ENCODE measurements at places on chromosomes 13 and 19.

DNA sequence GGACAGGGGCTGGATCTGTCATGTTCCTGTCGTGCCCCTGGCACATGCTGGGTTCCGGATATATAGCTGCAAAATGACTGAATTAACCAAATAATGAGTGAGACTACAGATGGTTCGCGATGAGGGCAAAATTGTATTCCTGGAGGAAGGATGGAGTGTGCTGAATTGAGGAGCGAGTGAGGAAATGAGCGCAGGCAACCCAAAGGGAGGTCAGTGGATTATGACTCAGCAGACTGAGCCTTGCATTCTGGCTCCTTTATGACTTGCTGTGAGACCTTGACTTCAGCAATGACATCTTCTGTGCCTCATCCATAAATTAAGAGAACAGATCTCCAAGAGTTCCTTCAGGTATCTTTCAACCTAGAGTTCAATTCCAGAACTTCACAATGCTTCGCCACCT is 115.0 kb upstream of the CLDN10 start:
- no peak for DNase-seq

DNA sequence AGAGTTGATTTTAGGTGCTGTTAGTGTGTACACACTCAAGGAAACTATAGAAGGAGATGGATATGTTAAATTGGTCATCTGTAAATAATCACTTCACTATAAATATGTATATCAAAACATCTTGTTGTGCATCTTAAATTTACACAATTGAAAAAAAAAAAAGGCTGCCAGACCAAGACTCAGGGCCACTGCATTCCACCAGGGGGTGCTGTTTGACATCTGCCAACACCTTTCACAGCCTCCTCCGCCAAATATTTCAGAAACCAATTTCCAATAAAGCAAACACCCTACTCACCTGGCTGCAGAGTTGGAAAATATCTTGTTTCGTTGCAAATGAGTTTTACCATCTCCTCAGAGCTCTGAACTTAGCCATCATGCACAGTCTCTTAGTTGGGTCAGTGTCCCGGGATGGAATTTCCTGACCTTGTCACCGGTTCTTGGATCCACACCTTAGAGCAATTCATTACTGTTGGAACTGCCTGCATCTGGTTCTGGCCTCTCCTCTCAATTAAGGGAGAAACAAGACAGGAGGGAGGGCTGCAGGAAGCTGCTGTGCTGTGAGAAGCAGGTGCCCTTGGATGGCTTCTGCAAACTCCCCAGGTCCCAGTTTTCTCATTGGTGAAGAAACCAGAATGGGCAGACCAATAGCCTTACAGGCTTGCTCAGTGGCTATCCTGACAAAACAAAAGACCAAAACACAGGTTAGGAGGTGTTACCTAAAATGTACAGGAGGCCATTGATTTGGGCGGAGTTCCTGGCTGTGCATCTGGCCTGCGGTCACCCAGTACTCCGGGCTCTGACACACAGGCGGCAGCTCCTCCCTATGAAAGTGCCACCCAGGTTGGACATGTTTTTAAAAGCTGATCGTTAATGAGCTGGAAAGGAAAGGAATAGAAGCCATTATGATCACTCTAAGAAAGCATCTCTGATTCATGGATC is 746.6 kb downstream of the UQCRFS1 start:
- peak; percentile 40 for DNase-seq

DNA sequence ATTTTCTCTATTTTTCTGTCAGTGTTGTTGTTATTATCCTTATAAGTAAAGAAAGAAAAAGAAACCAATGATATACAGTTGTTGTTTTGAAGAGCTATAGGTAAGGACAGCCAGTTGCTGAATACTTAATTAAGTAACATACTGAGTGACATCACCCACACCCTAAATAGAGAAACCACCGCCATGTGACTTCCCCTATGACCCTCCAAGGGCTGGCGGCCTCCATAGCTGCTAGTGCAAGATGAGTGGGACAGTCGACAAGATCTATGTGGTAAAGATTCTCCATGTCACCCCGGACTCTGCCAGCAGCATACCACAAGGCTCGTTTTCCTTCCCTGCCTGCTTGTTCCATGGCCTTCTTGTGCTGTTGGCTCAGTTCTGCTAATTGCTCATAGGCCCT is 221.1 kb downstream of the DNAJC15 start:
- DNase-seq, result no peak

- no peak for DNase-seq
Observed at GRCh38 chr13:97388373-97388772, 45.6 kb upstream of the RAP2A start.

DNA sequence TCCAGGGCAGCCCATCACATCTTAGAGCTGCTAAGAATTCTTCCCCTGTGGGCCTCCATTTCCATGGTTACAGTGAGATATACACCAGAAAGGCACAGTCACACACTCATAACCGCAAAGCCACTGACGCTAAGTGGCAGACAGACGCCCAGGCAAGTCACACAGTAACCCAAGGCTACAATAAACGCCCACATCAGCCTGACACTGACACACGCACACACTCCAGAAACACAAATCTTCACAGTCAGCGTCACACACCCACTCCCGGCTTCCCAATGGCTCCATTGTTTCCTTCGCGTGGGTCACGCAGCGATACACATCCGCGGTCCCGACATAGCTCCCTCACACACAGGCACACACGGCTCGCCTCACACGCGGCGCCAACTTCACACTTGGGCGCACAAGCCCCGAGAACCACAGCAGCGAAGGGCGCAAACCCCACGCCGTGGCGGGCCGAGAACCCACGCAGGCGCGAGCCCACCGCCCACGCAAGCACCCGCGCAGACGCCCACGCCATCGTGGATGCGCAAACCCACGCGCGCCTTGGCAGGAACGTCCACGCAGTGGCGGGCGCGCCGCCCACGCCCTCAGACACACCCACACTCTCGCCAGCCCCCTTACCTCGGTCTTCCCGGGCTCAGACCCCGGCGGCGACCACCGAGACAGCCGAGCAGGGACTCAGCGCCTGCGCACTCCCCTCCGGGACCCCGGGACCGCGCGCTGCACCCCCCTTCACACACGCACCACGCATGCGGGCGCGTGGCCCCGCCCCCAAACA is at the start of gene ZNF667:
TSS of gene ZNF667 (minus strand) at position 695 of the 778 bp plus-strand sequence. CDS start 14,975 bp downstream, outside the sequence.
- DNase-seq, result no peak

- no peak for DNase-seq
Observed at GRCh38 chr13:94228763-94229162, 250.7 kb downstream of the DCT start.

GRCh38 chr19:47485210-47485609 is 1.2 kb upstream of the KPTN start:
- DNase-seq, result no peak

GRCh38 chr19:36257520-36257876 is 42.6 kb downstream of the ZNF146 start:
- no peak for DNase-seq

DNA sequence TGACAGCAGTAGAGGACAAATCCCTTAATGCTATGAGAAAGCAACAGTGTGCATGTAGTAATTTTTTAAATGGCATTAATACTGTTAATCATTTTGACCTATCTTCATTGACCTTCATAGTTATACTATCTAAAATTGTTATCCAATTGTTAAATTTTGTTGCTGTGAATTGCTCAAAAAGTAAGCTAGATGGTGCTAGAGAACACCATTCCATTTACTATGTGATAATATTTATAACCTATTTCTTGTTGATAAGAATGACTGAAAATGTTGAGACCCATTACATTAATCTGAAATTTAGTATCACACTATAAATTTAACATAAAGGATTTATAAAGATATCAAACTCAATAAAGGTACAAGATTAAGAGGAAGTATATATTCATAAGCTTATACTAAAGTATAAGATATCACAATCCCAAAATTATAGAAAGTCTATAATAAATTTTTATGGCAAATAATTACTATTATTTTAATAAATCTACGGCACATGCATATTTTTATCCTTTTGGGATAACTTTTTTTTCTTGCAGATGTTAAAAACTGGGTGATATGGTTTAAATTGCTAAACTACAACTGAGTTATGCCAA is 1573.3 kb downstream of the PCDH9 start:
- DNase-seq, result no peak

DNA sequence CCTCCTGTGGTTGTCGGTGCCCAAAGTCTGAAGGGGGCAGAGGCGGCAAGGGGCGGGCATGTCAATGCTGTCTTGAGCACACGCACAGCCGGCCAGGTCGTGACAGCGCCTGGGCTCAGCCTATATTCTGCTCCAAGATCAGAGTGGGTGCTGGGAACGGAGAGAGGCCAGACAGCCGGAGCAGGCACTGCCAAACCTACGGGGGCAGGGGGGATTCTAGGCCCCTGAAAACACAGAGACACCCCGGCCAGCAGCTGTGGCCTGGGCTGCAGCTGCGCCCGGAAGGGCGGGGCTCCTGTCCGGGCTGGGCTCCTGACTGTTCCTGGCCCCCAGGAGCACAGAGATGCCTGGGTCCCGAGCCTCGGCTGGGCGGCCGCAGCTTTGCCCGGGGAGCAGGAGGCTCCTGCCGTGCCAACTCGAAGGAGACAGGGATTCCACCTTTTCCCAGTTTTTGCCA is 2662.9 kb upstream of the PCDH20 start:
- no peak for DNase-seq
